NCI-H2029 (cell line): ENCODE measurements at places on chromosomes 2 and 18.
A peak's percentile ranks its signal among the peaks of the same experiment; 100 is the strongest.

- no peak for DNase-seq
These were observed 554.4 kb upstream of the MEX3C start for GRCh38 chr18:51751901-51752300.

- no peak for DNase-seq
These were observed 65.8 kb downstream of the SUMO1 start for GRCh38 chr2:202172439-202173211.

DNA sequence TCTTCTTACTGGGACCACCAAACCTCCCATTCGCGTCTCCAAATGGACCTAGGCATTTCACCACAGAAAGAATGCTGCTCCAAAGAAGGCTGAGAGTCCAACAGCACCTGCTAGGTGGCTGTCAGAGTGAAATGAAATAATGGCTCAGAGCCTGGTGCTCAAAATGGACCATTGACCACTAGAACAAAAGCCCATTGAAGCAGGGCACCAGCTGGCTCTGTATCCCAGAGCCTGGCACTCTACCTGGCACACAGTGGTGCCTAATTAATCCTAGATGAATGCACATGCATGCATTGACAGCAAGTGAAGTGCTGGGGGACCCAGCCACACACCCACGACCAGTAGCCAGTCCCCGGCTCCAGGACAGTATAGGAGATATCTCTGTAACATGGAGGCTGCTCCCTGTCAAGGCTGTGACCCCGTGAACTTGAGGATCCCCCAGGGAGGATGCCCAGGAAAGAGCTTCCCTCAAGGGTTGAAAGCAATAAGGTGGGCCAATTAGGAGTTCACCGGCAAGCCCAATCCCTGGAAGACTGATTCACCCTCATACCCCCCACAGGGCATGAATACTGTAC lies 261.3 kb downstream of the TNS1 start:
- DNase-seq: no peak

DNA sequence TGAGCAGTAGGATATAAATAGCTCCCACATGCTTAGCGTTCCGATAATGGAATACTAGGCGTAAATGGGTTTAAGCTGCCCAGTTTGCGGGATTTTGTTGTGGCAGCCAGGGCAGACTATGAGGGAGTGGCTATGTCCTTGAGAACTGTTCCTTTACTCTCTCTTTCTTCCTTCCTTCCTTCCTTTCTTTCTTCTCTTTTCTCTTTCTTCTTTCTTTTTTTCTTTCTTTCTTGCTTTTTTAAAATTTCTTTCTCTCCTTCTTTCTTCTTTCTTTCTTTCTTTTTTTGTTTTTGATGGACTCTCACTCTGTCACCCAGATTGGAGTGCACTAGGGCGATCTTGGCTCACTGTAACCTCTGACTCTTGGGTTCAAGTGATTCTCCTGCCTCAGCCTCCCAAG lies 9.1 kb upstream of the PRELID3A start:
- DNase-seq: no peak

GRCh38 chr2:229873123-229873581 lies 48.7 kb downstream of the TRIP12 start:
- DNase-seq: no peak

DNA sequence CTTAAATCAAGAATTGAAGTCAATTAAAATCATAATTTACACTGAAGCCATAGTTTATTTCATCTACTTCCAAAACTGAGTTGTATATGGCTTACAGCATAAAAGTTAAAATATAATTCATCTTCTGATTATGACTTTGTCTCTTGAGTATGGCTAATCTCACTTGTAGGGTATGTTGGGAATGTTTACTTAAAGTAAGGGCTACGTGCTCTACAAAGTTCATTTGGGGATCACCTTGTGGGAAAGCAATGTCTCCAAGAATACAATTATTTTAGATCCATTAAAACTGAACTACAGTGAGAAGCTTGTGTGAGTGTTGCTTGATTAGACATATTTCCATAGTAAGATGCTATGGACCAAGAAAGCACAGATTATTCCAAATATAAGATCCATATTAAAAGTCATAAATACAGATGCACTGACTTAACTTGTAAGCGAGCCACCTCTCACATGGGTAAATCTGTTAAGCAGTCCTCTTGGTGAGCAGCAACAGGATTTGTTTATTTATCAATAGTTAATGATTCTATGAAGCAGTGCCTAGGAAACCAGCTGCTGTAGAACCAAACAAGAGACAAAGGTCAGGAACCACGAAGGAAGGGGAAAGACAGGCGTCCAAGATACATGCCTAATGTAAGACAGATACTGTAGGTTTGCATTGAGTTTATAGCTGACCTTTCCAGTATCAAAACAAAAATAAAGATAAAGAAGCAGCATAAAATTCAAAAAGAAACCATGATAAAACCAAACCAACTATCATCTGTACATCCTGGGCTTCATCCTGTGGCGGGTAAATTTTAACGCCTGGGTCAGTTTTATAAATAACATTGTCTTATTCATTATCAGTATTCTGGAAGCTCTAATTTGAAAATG lies 24.8 kb downstream of the DSG4 start:
- DNase-seq: no peak

DNA sequence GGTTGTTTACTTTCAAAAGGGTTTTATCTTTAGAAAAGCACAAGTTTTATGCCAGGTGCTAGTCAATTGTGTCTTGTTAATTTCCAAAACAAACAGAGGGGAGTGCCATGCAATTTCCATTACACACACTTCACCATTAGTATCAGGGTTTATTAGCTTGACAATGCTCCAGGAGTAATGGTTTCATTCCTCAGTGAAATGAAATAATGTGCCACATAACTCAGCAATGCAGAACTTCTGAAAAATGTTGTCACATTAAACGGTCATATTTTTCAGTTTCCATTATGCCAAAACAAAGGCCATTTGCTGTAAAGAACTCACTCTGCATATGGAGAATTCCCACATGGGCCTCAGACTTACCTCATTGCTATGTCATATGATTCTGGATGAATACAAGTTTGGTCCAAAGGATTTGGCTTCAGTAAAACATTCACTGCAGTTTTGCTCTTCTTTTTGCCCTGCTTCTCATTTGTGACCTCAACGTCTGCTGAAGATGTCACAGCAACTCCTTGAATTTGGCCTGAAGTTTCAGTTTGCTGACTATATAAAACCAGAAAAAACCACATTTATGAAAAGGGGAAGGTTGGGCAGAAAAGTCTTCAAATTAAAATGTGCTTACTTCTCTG lies 198.2 kb downstream of the SRBD1 start:
- DNase-seq: no peak

GRCh38 chr2:49832555-49832954 lies 678.2 kb upstream of the FSHR start:
- DNase-seq: no peak

DNA sequence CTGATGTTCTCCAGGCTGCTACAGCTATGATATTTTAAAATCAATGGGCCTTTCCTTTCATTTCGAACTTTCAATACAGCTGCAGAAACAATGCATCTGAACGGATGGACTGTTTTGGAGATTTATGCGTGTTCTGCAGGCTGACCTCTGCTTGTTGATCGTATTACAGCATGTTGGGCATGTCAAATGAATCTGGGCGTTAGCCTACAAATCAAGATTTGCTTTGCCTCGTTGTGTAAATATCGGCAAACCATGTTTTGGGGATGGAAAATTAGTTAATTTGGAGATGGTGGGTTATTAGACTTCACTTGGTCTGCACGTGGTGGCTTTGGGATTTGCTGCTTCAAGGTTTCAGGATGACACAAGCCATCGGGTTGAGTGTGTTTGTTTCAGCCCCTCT lies 129.3 kb downstream of the AGAP1 start:
- DNase-seq: no peak

- no peak for DNase-seq
These were observed 102.4 kb downstream of the COL3A1 start for GRCh38 chr2:189076572-189076971.

DNA sequence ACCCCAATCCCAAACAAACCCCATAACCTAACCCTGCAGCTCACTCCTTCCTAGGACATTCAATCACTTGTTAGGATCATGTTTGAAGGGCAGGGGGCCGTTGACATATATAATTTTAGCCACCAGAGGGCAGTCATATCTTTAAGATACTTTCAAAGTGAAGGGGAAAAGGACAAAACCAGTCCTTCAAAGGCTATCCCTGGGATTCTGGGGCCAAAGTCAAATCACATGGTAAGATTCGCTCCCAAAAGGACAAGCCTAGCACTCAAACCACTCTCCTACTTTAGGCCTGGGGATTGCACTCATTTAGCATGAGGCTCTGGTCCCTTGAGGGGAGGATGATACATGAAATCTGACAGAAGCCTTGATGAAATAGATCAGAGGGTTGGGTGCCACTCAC lies 44.6 kb downstream of the HAUS1 start:
- DNase-seq: peak; percentile 39

GRCh38 chr2:26792720-26793119 lies 6.9 kb downstream of the CENPA start:
- DNase-seq: no peak

GRCh38 chr2:134133622-134134312 lies 120.1 kb upstream of the MGAT5 start:
- no peak for DNase-seq

GRCh38 chr2:204583773-204584172 lies 38.5 kb downstream of the PARD3B start:
- DNase-seq: no peak

DNA sequence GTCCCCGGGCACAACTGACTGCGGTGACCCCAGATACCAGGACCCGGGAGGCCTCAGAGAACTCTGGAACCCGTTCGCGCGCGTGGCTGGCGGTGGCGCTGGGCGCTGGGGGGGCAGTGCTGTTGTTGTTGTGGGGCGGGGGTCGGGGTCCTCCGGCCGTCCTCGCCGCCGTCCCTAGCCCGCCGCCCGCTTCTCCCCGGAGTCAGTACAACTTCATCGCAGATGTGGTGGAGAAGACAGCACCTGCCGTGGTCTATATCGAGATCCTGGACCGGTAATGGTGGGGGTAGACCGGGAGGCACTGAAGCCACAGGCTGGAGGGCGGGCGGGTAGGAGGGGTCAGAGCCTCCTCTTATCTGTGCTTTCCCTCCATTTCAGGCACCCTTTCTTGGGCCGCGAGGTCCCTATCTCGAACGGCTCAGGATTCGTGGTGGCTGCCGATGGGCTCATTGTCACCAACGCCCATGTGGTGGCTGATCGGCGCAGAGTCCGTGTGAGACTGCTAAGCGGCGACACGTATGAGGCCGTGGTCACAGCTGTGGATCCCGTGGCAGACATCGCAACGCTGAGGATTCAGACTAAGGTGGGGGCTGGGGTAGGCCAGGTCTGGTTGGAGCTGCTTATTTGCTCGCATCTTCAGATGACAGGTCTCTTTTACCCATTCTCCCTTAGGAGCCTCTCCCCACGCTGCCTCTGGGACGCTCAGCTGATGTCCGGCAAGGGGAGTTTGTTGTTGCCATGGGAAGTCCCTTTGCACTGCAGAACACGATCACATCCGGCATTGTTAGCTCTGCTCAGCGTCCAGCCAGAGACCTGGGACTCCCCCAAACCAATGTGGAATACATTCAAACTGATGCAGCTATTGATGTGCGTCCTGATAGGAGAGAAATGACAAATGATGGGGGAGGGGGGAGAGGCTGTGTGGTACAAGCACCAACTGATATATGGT lies 780 bp downstream of the HTRA2 start:
- DNase-seq: no peak
